Hippocampal formation (tissue), 2 donors: ENCODE measurements at places on chromosomes 11 and 22.

DNA sequence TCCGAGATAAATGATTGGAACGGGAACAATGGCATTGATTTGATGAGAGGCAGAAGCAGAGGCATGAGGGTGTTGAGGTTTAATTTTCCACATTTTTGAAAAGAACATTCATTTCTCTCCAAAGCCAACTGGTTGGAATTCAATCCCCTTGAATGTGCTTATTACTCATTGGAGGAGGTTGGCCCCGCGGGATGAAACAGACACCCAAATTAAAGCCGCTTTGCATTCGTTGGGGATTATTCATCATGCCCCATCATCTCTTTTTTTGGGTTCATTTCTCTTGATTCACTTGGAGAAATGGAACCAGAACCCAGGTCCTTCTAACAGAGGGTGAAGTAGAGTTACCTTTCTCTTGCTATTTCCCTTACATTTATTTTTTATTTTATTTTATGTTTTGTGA lies 47.6 kb upstream of the PARVG start:
- DNase-seq, result no peak

DNA sequence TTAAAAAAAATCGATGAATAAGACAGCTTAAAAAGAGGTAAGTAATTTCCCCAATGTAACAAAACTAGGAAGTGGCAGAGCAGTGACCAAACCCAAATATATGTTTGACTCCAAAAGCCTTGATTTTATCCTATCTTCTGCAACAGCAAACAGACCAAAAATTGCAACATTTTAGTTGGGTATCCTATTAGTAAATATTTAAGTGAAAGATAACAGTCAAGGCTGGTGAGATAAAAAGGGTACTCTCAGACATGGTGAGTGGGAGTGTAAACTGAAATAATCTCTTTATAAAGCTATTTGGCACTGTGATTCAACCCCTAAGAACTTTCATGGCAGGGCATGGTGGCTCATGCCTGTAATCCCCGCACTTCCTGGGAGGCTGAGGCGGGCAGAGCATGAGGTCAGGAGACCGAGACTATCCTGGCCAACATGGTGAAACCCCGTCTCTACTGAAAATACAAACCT lies 1.9 kb upstream of the RDX start:
- DNase-seq, result no peak

DNA sequence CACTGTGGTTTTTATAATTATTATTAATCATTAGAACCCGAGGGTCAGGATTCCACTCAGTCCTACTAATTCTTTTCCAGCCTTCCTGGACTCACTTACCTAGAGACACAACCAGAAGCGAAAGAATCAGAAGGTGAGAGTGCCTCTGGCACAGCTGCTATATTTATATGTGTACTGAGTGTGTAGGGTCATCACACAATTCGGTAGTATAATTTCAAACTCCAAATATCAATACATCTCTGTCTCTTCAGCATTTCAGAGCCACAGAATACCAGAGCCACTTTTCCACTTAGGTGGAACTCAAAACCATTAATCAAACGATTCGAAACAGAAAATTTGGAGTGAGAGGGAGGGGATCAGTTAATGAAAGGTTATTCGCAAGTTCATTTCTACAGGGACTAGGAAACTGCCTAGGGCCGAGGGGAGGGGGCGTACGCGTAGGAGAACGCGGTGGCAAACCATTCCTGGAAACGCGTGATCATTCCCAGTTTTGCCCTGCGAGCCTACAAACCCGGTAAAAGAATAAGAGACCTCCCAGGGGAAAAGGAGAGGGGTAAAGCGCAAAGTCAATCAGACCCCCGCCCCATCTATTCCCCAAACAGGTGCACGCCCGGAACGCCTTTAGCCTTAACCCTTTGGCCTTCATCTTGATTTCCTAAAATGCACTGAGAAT lies 5.4 kb downstream of the BSX start:
- no peak for DNase-seq

DNA sequence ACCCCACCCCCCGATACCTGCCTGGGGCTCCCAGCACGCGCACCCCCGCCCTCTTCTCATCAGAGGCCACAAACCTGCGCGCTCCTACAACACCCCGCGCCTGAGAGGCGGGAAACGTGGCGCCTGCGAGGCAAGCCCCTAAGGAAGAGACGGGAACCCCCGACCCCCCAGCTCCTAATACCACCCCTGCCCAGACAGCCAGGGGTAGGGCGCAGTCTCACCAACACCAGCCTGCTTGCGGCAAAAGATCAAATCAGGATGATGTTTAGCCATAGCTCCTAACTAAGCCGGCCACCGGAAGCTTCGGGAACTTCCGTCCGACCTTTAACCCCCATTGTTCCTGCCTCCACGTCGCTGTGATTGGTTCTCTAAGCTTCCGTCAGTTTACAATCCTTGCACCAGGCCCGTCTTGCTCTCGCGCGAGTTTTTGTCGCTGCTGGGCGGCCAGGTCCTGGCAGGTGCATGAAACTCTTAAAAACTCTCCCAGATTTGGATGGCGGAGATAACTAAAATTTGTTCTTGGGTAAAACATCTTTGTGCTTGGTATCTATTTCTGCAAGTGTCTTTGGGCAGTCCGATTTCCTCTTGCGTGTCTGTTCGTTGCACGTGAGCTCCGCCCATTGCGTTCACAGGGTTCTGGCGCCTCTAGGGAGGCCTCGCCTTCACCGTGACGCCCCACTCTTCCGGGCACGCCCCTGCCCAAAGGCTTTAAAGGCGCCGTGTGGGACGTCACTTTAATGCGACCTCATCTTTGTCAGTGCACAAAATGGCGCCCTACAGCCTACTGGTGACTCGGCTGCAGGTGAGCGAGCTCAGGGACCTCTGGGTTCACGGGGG lies at the start of the genes ACO2 and PHF5A:
ACO2 (plus strand) TSS at position 737 of the 837 bp plus-strand sequence; CDS start at position 767, 30 bp downstream.
PHF5A (minus strand) TSS at position 312 of the 837 bp plus-strand sequence; CDS start at position 273, 39 bp downstream.
- peak; percentile 98 for DNase-seq

DNA sequence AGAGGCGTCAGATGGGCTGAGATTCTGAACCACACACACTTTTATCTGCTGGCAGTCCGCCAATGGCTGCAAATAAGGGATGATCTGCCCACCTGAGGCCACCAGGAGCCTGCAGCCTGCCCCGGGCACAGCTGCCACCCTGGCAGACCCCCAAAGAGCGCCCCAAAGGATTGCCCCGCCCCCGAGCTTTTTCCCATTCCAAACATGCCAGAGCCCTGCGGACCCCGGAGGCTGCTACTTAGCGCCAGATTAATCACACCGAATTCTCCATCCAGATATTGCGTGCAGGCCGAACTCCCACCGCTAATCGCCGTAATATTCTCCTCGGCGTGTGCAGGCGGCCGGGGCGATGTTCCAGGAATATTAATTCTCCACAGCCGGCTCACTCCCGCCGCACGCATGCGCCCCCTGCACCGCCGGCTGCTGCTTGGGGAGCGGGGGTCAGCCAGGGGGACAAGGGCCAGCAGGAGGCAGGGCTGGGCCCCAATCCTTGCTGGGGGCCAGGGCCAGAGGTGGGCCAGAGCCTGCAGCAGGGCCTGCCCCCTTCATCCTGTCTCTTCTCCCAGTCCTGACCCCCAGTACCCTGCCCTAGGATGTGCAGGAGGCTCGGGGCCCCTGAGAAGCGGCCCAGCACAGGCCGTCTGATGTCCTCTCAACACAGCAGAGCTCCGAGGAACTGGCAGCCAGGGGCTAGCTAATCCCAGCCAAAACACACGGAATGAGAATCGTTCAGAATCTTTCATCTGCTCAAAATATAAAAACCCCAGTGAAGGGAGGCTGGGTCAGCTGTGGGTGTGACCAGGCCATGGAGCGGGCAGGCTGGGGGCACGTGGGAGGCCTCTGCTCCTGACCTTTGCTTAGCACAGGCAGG lies 19.5 kb upstream of the TCF20 start:
- no peak for DNase-seq

GRCh38 chr11:33893711-33894397 lies 2.0 kb upstream of the LMO2 start:
- no peak for DNase-seq

GRCh38 chr22:17570851-17571631 lies 7.7 kb downstream of the SLC25A18 start:
- peak; percentile 82 for DNase-seq

DNA sequence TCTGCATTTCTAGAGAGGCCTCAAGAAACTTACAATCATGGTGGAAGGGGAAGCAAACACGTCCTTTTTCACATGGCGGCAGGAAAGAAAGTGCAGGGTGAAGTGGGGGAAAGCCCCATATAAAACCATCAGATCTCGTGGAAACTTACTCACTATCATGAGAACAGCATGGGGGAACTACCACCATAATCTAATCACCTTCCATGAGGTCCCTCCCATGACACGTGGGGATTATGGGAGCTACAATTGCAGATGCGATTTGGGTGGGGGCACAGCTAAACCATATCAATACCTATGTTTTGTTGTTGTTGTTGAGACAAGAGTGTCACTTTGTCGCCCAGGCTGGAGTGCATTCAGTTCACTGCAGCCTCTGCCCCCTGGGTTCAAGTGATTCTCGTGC lies 29.9 kb downstream of the SFI1 start:
- DNase-seq, result no peak

DNA sequence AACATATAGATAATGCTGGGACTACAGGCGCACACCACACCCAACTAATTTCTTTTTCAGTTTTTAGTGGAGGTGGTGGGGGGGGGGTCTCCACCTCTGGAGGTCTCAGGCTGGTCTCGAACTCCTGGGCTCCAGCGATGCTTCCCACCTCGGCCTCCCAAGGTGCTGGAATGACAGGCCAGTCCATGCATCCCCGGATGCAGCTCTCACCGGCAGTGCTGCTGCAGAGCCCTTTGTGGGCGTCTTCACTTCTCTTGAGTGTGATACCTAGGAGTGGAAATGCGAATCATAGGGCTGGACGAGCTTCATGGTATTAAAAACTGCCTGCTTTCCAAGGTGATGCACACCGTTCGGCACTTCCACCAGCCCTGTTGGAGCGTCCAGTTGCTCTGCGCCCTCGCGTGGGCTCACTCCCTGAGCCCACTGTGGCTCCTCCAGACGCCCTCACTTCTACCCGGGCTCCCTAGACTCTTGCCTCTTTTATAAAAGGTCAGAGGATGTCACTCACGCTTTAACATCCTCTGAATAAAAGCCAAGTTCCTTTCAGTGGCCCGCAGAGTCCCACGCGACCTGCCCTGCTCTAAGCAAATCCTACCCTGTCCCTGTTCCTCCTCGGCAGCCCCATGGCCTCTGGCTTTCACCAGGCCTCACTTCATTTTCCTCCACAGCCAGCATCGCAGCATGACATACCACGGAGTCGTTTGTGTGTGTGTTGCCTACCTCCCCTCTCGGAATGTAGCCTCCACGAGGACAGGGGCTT lies 837 bp upstream of the BID start:
- no peak for DNase-seq

GRCh38 chr11:92501066-92501739 lies 276.6 kb downstream of the FAT3 start:
- DNase-seq, result no peak

DNA sequence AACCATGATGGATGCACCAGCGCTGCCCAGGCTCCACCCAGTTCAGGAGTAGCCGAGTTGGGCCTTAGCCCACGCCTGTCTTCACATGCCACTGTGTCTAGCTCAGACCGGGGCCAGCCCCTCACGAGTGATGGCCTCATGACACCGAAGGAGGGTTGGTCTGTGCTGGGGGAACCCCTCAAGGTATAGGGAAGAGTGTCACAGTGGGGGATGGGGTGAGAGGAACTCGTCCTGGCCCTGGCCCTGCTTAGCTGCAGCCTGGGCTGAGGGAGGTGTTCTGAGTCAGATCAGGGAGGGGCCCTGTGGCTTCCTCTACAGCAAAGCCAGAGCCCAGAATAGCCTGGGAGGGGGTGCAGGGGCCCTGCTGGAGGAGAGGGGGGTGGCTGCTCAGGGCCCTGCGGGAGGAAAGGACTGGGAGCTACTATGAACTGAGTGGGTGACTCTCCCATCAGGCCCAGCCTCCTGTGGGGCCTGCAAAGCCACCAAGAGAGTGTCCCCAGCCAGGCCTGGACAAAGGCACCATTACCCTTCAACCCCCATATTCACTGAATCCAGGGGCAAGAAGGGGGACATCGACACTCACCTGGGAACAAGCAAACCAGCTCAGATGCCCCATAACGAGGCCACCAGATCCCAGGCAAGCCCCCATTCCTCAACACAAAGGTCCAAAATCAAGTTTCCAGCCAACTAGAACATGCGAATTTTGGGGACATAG lies 41.2 kb downstream of the IGLL5 start:
- DNase-seq, result no peak

GRCh38 chr22:36863979-36864378 lies 3.2 kb downstream of the NCF4 start:
- no peak for DNase-seq

DNA sequence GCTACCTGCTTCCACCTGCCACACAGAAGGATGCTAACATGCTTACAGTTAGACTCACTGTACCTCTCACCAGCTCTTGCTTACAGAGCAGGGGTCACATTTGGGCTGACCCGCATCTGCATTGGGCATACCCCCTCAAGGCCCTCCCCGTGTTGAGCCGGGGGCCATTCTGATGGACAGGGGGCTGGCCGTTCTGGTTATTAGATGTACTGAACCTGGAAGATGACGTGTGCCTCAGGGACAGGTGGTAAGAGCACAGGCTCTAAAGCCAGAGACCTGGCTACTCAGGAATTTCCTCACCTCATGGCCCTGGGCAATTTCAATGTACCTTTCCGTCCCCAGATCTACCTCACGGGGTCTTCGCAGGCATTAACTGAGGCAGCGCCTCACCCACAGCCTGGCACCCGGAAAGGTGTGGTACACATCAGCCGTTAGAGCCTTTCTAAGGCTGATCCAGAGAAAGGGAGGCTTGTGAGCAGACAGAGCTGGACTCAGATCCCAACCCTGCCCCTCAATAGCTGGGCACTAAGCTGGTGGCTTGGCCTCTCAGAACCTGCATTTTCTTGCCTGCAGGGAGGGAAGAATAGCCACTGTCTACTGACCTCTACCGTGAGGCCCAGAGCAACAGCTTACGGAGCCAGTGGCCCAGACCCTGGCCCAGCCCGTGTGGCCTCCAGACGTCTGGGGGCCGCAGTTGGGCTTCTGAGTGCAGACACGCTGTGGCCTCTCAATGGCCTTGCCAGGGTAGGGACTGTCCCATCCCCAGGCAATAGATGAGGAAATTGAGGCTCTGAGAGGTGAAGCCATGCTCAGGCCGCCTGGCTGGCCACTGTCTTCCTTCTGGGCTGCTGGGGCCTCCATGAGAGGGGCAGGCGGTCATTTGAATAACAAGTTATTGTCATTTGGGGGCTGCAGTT lies 100.6 kb downstream of the MORC2 start:
- DNase-seq, result no peak
